ENCODE measurements at places on chromosomes 5 and 9.
A peak's percentile ranks its signal among the peaks of the same experiment; 100 is the strongest.

DNA sequence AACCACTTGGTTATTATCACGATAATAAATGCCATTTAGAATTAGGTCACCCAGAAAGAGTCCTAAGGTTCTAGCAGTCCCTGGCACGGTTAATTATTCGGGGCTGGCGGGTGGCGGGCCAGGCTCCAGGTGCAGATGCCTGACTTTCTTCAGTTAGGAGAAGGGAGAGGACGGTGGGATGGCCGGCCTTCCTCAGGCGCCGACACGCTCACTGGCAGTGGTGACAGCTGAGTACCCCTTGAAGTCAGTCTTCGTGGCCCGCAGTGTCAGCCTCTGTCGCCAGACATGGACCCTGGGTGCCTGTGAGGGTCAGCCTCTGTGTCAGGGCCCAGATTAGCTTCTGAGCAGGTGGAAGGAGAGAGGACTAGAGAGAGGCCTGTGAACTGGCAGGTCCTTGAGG is 21.1 kb upstream of the EXOC3 start:
- no peak for DNase-seq

GRCh38 chr9:34896112-34896511 is 62.0 kb upstream of the PHF24 start:
- DNase-seq, result no peak

- DNase-seq, result no peak
These were observed 29.7 kb upstream of the CSNK1G3 start for GRCh38 chr5:123482258-123482657.

- DNase-seq, result no peak
These were observed 10.5 kb upstream of the NKX2-5 start for GRCh38 chr5:173245319-173246134.

GRCh38 chr9:127903557-127904475 is 4.4 kb upstream of the ST6GALNAC6 start:
- peak; percentile 48 for DNase-seq

- DNase-seq, result no peak
These were observed 813.8 kb upstream of the DMAC1 start for GRCh38 chr9:8613346-8613825.

DNA sequence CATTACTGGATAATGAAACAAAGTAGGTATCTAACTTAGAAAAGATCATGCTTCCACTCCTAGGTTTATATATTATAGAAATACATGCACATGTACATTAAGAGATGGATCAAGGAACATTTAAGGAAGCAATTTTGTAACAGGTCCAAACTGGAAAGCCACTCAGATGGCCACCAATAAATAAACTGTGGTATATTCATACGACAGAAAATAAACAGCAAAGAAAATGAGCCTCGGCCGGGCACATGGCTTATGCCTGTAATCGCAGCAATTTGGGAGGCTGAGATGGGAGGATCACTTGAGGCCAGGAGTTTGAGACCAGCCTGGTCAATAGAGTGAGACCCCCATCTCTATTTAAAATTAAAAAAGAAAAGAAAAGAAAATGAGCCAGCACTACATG is 25.6 kb downstream of the CEMIP2 start:
- DNase-seq, result no peak

Data from T follicular helper cell (primary cell).